ENCODE measurements at places on chromosomes 16 and 17. TPM values are rescaled to one million over a fixed set of nuclear protein-coding genes. Genes with fewer than 3 reads are reported as not detected.

Gene YBX2
- total RNA-seq, result not detected

Gene DHX38
- total RNA-seq, result 59.6 TPM

Gene COPRS
- total RNA-seq, result 64.3 TPM

Gene KRTAP4-5
- not detected for total RNA-seq

Gene PRCD
- 2.2 TPM for total RNA-seq

Gene TEX14
- total RNA-seq, result under 0.01 TPM

Gene LRRC36
- total RNA-seq, result not detected

Gene CD19
- total RNA-seq, result not detected

Gene CA7
- not detected for total RNA-seq

Gene GPRC5C
- 0.43 TPM for total RNA-seq

Gene ANKRD40CL
- not detected for total RNA-seq

Gene RAB37
- total RNA-seq, result 0.32 TPM

Gene REXO5
- total RNA-seq, result 8.1 TPM

Gene MAPT
- under 0.01 TPM for total RNA-seq

Gene NPIPA7
- 1.9 TPM for total RNA-seq

Gene KRT32
- not detected for total RNA-seq

Gene OR3A3
- not detected for total RNA-seq

Gene OTOP3
- total RNA-seq, result not detected

Gene TLCD3B
- not detected for total RNA-seq

Gene GNGT2
- not detected for total RNA-seq

Gene MT1A
- total RNA-seq, result 1.9 TPM

Gene TBC1D28
- total RNA-seq, result not detected

Gene CD300A
- total RNA-seq, result not detected

Gene PDPK1
- 37.1 TPM for total RNA-seq

Gene CLEC19A
- total RNA-seq, result not detected

Gene VAT1L
- 59.3 TPM for total RNA-seq

Gene TOP2A
- total RNA-seq, result 39.9 TPM

Gene SLC22A31
- not detected for total RNA-seq

Gene MYH8
- total RNA-seq, result not detected

Gene TTYH2
- 1.3 TPM for total RNA-seq

Gene SPNS3
- total RNA-seq, result not detected

Gene ZNF276
- 11.0 TPM for total RNA-seq

Gene MC1R
- total RNA-seq, result 3.9 TPM

Gene HOXB8
- not detected for total RNA-seq

Gene MILR1
- 3.9 TPM for total RNA-seq

Gene USP43
- total RNA-seq, result not detected

Gene LPO
- not detected for total RNA-seq

Gene GCGR
- total RNA-seq, result not detected

Gene C16orf54
- not detected for total RNA-seq

Gene ARRB2
- 3.5 TPM for total RNA-seq
